ENCODE measurements at places on chromosomes 12 and 14. TPM values are rescaled to one million over a fixed set of nuclear protein-coding genes. Genes with fewer than 3 reads are reported as not detected.

The RPL10L gene
- not detected for total RNA-seq

DNA sequence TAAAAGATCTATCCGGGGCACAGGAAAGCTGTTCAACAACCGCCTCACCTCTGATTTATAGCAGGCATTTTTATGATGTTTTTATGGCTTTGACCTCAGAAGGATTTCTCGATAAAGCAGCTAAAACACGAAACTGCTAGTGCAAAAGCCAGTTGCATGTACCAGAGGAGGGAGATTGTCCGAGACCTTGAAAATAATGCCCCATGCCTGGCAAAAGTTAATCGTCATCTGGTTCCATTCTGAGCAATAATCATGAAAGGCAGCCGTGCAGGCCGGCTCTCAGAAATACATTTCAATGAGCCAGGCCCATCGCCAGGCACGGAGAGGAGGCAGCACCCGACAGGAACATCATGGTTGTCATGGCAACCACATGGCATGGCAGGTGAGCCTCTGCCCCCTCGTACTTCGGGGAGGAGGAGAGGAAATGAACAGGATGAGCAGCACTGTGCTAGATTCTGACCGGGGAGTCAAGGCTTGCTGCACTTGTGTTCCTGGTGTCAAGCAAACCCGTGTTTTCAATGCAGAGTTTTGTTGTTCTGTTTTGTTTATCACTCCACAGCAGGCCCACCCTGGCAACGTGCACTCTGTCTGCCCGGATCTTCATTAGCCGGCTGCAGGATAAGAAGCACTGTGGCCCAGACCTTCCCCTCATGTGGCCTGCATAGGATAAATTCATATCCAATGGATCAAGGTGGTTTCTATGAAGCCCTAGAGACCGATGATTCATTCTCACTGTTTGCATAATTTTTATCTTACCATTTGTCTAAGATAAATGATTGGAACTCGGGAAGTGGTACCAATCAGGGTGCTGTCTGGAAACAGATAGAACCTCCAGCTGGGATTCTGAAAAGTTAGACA lies 160.2 kb downstream of the RIMBP2 start:
- no peak for DNase-seq

GRCh38 chr14:95697764-95698163 lies 11.5 kb downstream of the TCL1B start:
- DNase-seq, result no peak

GRCh38 chr12:8513256-8513655 lies at the start of gene CLEC4D:
Gene CLEC4D (plus strand): TSS chr12:8513503. CDS start chr12:8513733, 230 bp downstream.
- no peak for DNase-seq

DNA sequence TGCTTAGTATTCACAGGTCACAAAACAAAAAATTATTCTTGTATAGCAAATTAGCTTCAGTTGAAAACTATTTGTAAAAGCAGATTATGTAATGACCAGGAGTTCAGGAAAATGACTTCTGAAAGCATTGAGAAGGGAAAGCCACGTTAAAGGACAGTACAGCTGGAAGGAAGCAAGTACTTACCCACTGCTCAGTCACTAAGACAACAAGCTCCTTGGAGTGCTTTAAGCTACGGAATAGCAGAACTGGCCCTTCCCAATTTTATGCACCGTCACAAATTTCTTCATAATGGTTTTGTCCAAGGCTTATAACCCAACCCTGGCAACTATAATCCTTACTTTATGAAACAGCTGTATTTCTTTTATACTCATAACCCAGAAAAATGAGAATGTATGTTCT lies 13.0 kb upstream of the SNAPC1 start:
- no peak for DNase-seq

DNA sequence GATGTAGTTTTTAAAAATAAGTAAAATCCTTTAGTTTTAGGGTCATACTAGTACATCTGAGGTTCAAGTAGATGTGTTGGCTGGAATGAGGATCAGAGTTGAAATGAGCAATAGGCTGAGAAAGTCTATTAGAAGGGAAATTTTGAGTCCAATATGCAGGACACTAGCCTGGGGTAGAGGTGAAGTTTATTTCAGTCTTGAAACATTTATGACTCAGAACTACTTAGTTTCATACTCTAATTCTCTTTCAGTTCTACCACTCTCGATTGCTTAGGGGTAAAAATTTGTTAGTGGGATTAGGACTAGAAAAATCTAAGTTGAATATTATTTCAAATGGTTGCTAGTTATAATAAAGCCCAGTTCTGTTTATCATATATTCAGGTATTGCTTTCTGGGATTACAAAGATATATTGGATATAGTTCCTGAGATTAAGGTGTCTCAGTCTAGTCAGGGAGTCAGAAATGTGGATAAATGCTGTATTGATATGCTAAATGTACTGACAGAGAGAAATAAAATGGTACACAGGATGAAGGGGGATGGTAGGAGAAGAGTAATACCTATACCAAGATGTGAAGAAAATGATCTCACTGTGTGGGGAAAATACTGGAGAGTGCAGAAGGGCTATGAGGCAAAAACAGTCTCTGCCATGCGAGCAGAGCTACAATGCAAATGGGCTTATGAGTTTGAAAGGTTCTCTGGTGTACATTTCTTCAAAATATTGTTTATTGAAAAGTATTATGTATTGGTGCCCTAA lies 395.8 kb upstream of the FBXO33 start:
- no peak for DNase-seq

DNA sequence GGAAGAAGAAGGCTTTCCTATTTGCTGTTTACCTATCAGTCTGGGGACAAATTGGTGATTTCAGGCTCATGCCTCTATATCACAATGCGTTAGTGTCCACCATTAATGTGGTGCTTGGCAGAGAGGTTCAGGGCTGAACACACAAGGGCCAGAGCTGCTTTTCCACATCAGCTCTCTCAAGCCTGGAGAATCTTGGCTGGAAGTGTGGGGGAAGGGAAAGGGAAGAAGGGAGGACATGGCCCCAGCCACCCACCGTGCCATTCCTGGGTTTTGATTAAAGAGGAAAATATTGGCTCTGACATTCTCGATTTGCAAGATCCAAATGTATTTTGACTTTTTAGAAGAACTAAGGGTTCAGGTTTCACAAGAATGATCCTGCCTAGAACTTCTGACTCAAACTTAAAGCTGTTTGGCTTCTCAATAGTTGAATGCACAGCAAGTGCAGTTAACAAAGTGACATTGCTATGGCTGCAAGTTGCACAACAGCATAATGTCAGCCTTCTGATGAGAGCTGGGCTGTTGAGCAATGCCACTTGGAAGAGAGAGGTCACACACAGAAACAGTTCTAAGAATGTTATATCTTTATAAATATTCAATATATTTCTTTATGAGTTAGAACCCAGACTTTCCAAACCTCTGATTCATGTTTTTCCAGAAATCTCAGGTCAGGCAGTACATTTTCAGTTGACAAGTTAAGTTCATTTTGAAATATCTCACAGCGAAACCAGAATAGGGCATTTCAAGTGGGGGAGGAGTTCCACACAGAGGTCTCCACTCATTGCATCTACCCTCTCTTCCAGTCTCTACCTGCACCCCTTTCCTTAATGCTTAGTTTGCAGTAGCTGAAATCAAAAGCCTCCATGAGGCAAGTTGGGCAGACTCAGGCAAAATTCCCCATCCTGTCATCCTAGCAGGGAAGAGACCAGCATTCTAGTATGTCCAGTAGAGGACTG lies 25.3 kb downstream of the IGF1 start:
- no peak for DNase-seq

DNA sequence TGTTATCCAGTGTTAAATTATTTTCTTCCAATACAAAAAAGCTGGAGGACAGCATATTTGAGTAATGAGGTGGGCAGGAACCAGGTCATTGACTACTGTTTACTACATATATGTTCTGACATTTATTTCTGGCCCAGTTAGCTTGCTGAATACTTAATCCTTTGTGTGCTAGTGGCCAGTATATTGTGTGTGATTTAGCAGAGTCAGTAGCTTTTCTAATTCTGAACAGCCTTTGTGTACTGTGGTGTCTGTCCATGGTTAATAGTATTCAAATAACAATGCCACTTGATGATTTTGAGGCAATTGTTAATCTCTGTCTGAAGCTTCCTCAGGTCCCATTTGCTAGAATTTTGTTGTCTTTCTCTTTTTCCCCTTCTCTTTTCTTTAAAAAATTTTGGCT lies 286.5 kb upstream of the E2F7 start:
- DNase-seq, result no peak

- no peak for DNase-seq
Observed at GRCh38 chr14:75559451-75560222, 18.8 kb upstream of the FLVCR2 start.

DNA sequence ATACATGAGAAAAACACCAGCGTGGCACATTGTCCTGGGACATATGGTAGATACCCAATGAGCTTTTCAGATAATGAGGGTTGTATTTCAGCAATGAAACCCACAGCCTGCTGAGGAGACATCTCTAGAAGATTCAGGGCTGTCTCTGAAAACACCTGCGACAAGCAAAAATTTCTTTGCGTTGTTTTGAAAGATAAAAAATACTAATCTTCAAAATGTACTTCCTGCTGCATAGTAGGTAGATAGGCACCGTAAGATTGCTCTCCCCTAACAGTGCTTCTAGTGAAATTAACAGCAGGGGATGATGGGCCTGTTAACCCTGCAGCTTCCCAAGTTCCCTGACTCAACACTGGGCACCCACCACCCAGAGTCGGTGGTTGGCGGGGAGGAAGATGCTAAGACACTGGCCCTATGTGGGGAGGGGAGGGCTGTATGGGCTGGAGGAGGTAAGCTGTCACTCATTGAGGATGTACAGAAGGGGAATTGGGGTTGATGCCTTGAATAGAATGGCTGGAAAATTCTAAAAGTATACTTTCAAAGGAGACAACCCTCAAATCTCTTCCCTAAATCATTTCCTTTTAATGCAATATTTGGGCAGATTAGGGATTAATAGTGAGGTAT lies 20.0 kb downstream of the ZFP36L1 start:
- DNase-seq, result peak; percentile 69

- peak; percentile 77 for DNase-seq
Observed at GRCh38 chr14:105927096-105928060, 401.0 kb downstream of the TMEM121 start.

GRCh38 chr12:122437656-122438121 lies 15.2 kb upstream of the CLIP1 start:
- no peak for DNase-seq

DNA sequence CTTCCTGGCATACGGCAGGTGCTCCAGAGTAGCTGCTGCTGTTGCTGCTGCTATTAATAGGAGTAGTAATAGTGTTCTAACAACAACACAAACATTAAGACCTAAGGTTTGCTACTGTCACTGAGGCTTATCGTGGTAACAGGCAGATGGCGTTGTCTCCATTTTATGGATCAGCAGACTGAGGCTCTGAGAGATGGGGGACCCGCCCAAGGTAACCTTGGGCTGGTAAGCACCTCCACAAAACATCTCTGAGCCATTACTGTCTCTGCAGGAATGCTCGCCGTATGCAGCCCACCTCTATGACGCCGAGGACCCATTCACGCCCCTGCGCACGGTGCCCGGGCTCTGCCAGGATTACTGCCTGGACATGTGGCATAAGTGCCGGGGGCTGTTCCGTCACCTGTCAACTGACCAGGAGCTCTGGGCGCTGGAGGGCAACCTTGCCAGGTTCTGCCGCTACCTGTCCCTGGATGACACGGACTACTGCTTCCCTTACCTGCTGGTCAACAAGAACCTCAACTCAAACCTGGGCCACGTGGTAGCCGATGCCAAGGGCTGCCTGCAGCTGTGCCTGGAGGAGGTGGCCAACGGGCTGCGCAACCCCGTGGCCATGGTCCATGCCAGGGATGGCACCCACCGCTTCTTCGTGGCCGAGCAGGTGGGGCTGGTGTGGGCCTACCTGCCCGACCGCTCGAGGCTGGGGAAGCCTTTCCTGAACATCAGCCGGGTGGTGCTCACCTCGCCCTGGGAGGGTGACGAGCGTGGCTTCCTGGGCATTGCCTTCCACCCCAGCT lies 7.2 kb downstream of the HHIPL1 start:
- no peak for DNase-seq

The NANOG gene
- total RNA-seq, result 0.35 TPM

- DNase-seq, result no peak
Observed at GRCh38 chr14:99718811-99719192, 34.7 kb downstream of the CYP46A1 start.

DNA sequence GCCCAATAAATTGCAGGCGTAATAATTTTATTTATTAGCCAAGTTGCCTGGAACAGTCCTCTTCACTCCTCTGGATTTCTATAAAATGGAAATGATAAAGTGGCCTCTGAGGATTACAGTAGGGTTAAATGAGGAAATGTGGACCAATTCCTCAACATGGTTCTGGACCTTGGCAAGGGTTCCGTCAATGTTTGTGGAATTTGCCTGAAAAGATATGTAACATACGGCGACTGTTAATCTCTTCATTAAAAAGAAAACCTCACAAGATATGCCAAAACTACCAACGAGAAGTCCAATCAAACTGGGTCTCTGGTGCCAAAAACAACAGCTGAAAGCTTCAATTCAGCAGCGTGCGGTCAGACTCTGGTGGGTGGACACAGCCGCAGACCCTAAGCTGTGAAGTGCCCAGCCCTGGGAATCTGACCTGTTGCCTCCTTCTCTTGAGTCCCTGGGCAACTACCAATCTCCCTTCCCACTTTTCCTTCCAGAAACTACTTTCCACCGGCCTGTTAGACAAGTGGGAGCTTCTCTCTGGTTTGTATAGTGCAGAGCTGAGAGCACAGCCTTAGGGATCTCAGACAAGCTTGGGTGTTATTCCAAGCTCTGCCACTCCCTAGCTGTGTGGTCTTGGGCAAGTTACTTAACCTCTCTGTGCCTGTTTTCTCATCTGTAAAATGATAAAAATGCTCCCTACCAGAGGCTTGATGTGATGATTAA lies 190.5 kb upstream of the GSC start:
- DNase-seq, result peak; percentile 39

DNA sequence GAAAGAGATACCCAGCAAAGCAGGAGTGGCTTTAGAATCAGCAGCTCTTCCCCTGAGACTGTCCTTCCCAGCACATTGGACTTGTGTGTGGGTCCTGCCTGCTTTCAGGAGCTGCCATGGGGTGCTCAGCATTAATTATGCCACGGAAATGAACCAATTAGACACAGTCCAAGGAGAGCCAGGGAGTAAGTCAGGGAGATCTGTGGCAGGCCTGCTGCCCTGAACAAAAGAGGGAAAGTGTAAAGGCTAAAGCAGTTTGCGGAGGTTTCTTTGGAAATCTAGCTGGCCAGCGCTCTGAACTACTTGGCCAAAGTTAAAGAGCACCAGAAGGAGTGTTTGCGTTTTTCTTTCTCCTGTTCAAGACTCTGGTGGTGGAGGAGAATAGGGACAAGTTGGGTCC lies 65.7 kb upstream of the SRSF5 start:
- no peak for DNase-seq

DNA sequence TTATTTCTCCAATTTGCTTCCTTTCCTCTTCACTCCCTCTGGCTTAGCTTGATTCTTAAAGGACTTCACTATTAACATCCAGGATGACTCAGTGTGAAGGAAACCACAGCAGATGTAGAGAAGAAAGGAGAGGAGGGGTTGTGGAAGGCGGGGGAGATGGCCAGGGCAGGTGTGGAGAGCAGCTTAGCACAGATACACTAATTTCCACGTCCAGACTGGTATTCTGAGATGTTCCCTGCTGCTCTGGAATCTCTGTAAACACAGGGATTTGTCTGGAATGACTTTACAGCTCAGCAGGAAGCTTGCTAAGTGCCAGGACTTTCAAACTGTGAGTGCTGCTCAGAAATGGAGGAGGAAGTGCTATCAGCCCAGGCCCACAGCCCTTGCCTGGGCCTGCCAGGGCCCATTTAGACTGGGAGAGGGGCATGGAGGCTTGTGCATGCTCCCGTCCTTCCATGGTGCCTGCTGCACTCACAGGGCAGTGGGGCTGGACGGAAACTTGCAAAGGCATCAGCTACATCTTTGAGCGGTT lies 202.5 kb upstream of the DDHD1 start:
- DNase-seq, result no peak

- no peak for DNase-seq
Observed at GRCh38 chr14:87899228-87899627, 93.8 kb downstream of the GALC start.

The RD3L gene
- not detected for total RNA-seq

Data from mesenteric fat pad (tissue), 1 donor.